ENCODE measurements at places on chromosomes 6 and 20. TPM values are rescaled to one million over a fixed set of nuclear protein-coding genes. Genes with fewer than 3 reads are reported as not detected.

Gene PMEPA1
- 4.6 TPM for total RNA-seq

Gene LSM14B
- 37.2 TPM for total RNA-seq

Gene TMEM14A
- total RNA-seq = 9.8 TPM

Gene GJA10
- not detected for total RNA-seq

Gene SAMD5
- 0.05 TPM for total RNA-seq

Gene SLC32A1
- not detected for total RNA-seq

DNA sequence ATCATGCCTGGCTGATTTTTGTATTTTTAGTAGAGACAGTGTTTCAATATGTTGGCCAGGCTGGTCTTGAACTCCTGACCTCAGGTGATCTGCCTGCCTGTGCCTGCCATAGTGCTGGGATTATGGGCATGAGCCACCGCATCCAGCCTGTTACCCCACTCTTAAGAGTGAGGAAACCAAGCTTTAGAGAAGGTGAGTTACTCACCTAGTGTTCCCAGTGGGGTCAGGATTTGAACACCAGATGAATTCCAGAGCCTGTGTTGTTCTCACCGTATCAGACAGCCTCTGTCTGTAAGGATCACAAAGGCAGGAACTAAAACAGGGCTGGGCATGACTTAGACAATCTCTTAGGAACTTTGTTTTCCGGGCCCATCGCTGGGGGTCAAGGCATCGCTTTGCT is 9.4 kb upstream of the FANCE start:
- no peaks in the 10 kb centered on the region for H3K27me3 ChIP-seq
- peaks cover 6% of the 10 kb centered on the region for H3K4me1 ChIP-seq
- no peaks in the 10 kb centered on the region for H3K36me3 ChIP-seq

- no peak overlapping the region for H3K27ac ChIP-seq
- H3K4me1 ChIP-seq = no peaks in the 10 kb centered on the region
- no peak overlapping the region for H3K4me3 ChIP-seq
- no peaks in the 10 kb centered on the region for H3K36me3 ChIP-seq
These were observed 17.4 kb upstream of the RAB32 start for GRCh38 chr6:146526192-146526591.

DNA sequence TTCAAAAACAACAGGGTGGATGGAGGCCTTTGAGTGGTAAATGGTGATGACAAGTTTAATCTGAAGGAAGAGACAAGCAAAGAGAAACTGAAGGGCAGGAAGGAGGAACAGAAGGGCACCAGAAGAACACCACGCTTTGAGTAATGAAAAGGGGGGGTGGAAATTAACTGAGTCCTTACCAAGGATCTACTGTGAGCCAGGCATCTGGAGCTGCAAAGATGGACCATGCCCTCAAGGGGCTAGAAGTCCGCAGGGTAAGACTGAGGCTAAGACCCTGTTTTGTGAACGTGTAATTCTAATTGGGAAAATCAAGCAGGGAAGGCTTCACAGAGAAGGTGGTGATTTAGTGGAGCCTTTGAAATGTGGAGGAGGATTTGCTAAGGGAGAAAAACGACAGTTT is 1.6 kb downstream of the NDRG3 start:
- peaks cover 24% of the 10 kb centered on the region for H3K4me1 ChIP-seq
- H3K4me3 ChIP-seq = peak overlapping the region; percentile 62

DNA sequence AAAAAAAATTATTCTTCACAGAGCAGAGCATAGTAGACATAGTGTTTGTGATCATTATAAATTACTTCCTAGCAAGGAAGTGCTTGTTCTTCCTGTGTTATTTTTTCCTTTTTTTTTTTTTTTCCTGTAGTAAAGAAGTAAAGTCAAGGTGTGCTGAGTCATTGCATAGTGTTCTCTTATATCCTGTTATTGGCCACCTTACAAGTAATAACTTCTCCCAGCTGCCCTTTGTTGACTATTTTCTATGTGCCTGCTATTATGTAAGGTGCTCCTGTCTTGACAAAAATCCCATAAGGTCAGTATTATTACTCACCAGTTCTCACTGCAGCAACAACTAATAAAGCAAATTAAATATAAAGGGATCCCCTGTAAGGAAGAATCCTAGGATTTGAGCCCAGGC is 195.3 kb downstream of the GJA1 start:
- no peaks in the 10 kb centered on the region for H3K27me3 ChIP-seq
- peaks cover 13% of the 10 kb centered on the region for H3K36me3 ChIP-seq
- H3K27ac ChIP-seq = no peak overlapping the region
- no peak overlapping the region for H3K4me3 ChIP-seq

DNA sequence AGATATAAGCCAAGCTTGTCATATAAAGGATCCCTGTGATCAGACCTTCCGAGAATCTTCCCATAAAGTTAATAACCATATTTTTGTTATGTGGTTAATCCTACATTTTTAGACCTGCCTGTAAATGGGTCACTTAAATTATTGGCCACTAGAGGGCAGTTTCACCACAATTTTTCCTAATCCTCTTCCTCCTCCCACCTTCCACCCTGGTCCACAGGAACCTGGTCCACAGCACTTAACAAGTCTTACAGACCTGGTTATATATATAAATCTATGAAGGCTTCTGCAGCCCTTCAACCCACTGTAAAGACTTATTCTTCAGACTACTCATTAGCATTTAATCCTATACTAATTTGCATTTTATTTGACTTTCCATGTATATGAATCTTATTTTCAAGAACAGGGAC is 28.3 kb downstream of the MRS2 start:
- no peak overlapping the region for H3K4me3 ChIP-seq
- no peak overlapping the region for H3K27ac ChIP-seq
- no peaks in the 10 kb centered on the region for H3K4me1 ChIP-seq
- H3K27me3 ChIP-seq = no peaks in the 10 kb centered on the region
- H3K36me3 ChIP-seq = no peaks in the 10 kb centered on the region

DNA sequence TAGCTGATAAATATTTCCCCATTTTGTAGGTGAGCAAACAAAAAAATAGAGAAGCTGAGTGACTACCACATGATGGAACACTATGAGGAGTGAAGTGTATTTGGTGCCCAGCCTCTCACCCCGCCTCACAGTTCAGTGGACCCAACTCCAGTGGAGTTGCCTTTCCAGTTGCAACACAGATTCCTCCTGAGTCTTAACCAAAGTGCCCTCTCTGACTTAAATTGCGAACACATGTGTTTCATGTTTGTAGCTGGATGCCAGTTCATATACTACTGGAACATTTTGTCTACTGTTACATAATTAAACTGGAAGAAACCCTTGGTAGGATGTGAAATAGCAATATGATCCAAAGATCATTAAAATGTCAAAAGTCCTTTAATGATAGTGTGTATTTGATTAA is 448.9 kb downstream of the COL12A1 start:
- H3K4me1 ChIP-seq = no peaks in the 10 kb centered on the region
- DNase-seq = no peak
- no peaks in the 10 kb centered on the region for H3K27me3 ChIP-seq
- H3K36me3 ChIP-seq = no peaks in the 10 kb centered on the region
- H3K4me3 ChIP-seq = no peak overlapping the region
- no peak overlapping the region for H3K27ac ChIP-seq

GRCh38 chr6:152380351-152380767 is 256.8 kb downstream of the SYNE1 start:
- no peak for DNase-seq
- no peaks in the 10 kb centered on the region for H3K36me3 ChIP-seq
- H3K27me3 ChIP-seq = peaks cover 23% of the 10 kb centered on the region
- H3K4me1 ChIP-seq = no peaks in the 10 kb centered on the region

DNA sequence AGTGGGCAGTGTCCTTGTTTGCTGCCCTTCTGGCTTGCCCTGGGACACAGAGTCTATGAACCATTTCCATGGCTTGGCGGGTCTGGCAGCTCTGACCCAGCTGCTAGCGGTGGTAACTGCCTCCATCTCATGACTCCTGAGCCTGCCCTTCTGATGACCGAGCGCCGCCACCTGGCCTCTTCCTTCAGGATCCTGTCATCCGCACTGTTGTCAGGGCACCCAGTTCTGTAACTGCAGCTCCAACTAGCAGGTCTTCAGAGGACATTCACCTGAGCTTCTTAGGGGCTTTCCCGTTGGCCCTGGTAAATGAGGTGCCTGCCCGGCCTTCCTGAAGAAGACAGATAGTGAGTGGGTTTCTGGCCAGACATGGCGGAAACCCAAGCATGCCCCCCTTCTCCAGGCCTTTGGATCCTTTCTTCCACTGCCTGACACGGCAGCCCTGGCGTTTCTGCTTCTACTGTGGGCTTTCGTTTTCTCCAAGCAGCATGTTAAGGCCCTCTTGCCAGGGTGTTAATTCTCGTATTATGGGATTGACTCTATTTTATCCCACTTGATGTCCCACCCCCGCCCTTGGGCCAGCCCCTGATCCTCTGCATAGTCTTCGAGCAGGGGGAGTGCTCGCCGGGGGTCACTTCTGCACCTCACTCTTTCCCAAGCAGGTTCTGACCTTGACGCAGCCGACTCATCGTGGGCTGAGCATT is 24.7 kb downstream of the PACSIN1 start:
- no peak for DNase-seq
- H3K27me3 ChIP-seq = no peaks in the 10 kb centered on the region
- no peak overlapping the region for H3K4me3 ChIP-seq
- no peaks in the 10 kb centered on the region for H3K36me3 ChIP-seq

GRCh38 chr6:32089082-32089828 is 19.9 kb downstream of the TNXB start:
- no peaks in the 10 kb centered on the region for H3K36me3 ChIP-seq
- DNase-seq = no peak
- peaks cover 51% of the 10 kb centered on the region for H3K27me3 ChIP-seq
- no peak overlapping the region for H3K4me3 ChIP-seq

GRCh38 chr20:62546606-62547005 is 70.8 kb upstream of the GATA5 start:
- DNase-seq = no peak
- H3K36me3 ChIP-seq = no peaks in the 10 kb centered on the region
- peaks cover 10% of the 10 kb centered on the region for H3K27me3 ChIP-seq
- H3K4me1 ChIP-seq = peaks cover 4% of the 10 kb centered on the region
- no peak overlapping the region for H3K27ac ChIP-seq

- peaks cover 62% of the 10 kb centered on the region for H3K4me1 ChIP-seq
- peak overlapping the region; percentile 73 for H3K4me3 ChIP-seq
- peaks cover 92% of the 10 kb centered on the region for H3K27me3 ChIP-seq
- H3K27ac ChIP-seq = no peak overlapping the region
- H3K36me3 ChIP-seq = peaks cover 1% of the 10 kb centered on the region
These were observed 686 bp downstream of the COL12A1 start for GRCh38 chr6:75204959-75205775.

- no peak for DNase-seq
- H3K27ac ChIP-seq = no peak overlapping the region
- H3K36me3 ChIP-seq = no peaks in the 10 kb centered on the region
- H3K4me3 ChIP-seq = no peak overlapping the region
These were observed 133.1 kb upstream of the MLN start for GRCh38 chr6:33936886-33937285.

DNA sequence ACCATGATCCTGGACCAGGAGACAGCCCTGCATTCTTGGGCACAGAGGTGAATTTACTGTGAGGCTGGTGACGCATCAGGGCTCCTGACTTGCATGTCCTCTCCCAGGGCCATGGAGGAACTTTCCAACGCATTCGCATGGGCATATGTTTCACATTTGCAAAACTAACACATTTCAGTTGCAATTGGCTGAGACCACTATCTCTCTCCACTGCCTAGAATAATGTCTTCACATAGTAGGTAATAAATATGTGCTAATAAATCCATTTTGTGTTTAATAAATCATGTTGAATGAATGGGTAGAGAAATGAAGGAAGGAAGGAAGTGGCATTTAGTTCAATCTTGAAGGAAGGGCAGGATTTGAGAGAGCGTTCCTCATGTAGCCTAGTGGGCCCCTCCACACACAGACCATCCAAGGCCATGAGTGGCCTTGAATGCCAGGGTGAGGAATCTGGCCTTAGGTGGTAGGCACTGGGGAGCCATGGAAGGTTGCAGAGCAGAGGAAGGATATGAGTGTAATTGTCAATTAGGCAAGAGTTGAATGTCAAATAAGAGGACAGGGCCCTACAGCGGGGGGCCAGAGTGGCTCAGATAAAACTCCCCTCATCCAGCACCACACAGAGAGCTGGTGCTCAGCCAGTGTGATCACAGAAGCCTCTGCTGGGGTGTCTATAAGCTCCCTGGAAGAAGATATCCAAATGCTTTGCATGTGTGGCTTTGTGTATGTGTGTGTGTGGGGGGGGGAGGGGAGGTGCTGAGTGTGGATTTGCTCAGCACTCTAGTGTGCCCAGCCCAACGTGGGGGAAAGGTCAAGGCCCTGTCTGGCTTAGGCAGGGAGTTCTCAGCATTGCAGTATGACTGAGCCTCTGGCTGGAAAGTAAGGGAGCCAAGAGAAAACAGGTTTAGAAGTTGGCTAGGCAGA is 30.9 kb upstream of the CCN5 start:
- H3K4me3 ChIP-seq = no peak overlapping the region
- DNase-seq = no peak
- H3K36me3 ChIP-seq = no peaks in the 10 kb centered on the region
- no peaks in the 10 kb centered on the region for H3K27me3 ChIP-seq

DNA sequence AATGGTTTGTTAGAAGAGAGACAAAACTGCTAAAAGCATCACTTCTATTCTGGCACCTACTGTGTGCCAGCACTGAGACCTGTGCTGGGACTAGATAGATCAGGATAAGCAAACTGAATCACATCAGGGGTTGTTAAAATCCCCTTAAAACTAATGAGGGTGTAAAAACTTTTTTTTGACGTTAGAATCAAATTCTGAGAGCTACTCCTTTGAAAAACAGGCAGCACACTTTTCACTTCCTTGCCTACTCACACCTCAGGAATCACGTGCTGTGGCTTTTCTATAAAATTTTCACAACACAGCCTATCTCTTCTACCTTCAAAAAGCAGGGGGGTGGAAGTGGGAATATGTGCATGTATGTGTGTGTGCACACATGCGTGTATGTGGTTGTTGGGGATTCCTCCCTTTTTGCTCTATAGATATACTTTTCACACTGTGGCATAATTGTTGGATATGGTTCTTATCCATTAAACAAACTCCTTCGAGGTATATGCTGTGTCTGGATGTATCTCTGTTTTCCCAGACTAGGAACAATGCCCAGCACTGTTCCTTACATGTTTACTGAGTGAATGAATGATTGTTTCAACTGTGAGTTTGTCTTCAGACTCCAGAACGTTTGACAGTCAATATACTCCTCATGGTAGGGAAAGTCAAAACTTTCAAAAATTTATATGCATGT is 105.4 kb downstream of the FYN start:
- H3K27me3 ChIP-seq = no peaks in the 10 kb centered on the region
- H3K4me3 ChIP-seq = peak overlapping the region; percentile 78
- no peak for DNase-seq
- H3K4me1 ChIP-seq = peaks cover 98% of the 10 kb centered on the region
- peak overlapping the region; percentile 99 for H3K27ac ChIP-seq
- H3K36me3 ChIP-seq = peaks cover 37% of the 10 kb centered on the region

- H3K36me3 ChIP-seq = peaks cover 5% of the 10 kb centered on the region
- peak overlapping the region; percentile 56 for H3K4me3 ChIP-seq
- DNase-seq = no peak
- peaks cover 32% of the 10 kb centered on the region for H3K4me1 ChIP-seq
- H3K27ac ChIP-seq = peak overlapping the region; percentile 41
These were observed 162.1 kb upstream of the ZNF337 start for GRCh38 chr20:25858495-25859425.

- no peaks in the 10 kb centered on the region for H3K36me3 ChIP-seq
- H3K4me1 ChIP-seq = peaks cover 5% of the 10 kb centered on the region
- no peak for DNase-seq
- H3K4me3 ChIP-seq = no peak overlapping the region
These were observed 352.4 kb downstream of the UTRN start for GRCh38 chr6:144637541-144637940.
